ENCODE measurements at places on chromosomes 7 and 10.

DNA sequence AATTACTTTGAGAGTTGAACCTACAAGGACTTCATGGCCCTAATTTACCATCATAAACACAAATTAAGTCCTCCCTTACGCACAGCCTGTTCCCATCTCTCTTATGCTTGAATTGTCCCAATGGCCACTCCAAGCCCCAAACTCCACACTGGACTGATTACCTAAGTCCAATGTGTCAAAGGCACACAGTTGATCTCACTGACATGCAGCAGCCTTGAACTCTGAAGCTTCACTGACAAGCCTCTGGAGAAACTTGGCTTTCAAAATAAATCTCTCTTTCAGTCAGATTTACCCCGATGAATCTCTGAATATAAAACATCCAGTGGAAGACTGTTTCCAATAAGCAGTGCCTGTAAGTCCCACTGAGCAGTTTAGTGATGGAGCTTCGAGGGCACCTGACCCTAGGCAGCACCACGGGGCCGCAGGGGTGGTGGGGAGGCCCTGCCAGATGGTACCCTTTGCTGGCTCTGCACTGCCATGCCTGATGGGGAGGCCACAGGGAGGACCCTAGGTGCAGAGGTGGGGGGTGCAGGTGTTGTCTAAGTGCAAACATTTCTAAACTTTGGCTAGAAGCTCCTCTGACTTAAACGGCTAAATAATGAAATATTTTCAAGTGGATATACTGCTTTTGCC lies 3.3 kb upstream of the MAT1A start:
- no peak for DNase-seq

GRCh38 chr10:77456414-77456813 lies 181.2 kb downstream of the KCNMA1 start:
- peak; percentile 32 for DNase-seq

DNA sequence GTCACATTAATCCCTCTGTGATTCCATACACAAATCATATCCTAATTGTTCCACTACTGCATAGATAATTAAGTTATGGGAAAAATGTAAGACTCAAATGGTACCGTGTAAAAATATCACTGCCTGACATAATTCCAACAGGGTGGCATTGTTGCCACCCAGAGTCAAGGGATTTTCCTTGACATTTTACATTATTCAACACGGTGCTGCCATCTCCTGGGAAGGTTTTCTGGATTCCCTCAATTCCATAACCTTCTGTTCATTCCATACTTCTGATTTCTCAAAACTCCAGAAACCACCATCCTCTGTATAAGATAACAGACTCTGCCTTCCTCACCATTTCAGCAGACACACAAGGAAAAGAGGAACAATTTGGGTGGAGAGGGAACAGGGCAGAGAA lies 495.9 kb downstream of the XPNPEP1 start:
- no peak for DNase-seq

DNA sequence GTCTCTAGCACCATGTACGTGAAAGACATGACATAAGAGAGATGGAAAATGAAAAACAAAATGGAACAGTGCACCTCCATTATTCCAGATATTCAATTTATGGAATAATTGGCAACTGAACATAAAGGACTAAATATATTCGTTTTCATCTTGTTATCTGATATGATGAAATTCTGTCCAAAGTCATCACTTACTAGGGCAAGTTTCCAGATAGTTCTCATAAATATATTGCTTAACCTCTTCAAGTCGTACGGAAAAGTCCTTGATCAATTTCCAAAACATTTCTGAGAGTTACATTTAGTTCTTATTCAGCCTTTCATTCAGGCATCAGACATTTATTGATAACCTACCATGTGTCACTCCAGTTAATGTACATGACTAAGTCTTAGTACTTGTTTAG lies 185.2 kb downstream of the HGF start:
- DNase-seq: no peak

- no peak for DNase-seq
Observed at GRCh38 chr7:4256286-4256685, 425.8 kb upstream of the FOXK1 start.

All from right hindlimb (tissue), 1 donor.